ENCODE measurements at places on chromosomes 13 and 19.

DNA sequence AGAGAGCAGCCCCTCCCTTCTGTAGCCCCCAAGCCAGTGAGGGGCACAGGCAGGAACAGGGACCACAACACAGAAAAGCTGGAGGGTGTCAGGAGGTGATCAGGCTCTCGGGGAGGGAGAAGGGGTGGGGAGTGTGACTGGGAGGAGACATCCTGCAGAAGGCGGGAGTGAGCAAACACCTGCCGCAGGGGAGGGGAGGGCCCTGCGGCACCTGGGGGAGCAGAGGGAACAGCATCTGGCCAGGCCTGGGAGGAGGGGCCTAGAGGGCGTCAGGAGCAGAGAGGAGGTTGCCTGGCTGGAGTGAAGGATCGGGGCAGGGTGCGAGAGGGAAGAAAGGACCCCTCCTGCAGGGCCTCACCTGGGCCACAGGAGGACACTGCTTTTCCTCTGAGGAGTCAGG, 4.2 kb downstream of the KLK3 start:
- DNase-seq, result no peak

DNA sequence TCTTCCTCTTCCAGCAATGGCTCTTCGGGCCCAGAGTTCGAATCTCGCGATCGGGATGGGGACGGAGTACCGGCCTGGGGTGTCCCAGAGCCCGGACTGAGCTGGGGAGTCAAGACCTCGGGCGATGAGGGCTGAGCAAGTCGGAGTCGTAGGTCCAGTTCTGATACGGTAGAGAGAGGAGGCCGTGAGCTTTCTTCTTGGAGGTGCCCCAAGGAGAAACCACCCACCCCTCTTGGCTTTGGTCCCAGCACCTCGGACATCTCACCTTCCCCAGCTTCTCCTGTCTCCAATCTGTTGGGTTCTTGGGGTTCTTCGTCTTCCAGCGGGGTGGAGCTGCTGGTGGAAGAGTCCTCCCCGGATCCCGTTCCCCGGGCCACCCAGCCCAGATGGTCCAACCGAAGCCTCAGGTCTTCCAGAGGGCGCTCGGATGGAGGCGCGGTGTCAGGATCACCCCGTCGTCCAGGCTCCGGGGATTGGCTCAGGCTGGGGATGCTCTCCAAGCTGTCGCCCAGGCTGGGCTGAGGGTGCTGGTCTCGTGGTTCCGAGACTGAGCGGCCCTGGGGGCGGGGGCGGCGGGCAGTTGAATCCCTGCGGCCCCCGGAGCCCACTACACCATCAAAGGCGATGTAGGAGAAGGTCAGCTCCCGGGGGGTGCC, 2.5 kb downstream of the RTN2 start:
- no peak for DNase-seq

DNA sequence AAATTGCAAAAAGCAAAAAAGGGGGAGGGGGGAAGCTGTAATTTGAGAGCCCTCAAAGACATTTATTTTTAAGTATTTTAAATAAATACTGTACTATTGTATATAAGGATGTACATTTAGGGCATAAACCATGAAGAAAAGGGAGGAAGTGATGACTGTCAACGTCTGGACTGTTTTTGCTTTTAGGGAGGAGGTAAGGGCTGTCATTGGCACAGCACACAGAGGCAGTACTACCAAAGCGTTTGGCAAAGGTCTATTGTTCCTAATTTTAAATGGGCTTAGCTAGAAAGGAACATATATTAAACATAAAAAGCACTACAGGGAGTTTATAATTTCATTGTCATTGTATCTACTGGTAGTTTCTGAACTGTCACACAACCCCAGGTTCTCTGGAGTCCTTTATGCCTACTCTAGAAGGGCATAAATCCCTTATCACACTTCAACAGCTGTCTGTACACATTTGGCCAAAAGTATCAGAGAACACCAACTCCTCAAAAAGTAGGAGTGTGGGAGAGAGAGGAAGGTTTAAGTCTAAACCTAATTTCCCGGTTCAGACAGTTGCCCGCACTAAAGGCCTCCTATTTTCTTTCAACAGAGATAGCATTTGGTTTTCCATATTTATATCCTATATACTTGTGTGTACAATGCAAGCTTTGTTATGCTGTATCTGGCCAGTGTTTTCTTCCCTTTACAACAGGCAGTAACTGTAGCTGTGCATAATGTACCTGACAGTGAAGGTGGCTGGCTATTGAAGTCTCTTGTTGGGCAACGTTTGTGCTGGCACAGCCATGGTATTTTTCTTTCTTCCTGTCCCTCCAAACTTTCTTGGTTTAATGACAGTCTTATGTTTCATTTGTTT, 406.2 kb downstream of the KLF5 start:
- no peak for DNase-seq

- DNase-seq, result no peak
Observed at GRCh38 chr19:46294494-46294893, 2.3 kb upstream of the HIF3A start.

DNA sequence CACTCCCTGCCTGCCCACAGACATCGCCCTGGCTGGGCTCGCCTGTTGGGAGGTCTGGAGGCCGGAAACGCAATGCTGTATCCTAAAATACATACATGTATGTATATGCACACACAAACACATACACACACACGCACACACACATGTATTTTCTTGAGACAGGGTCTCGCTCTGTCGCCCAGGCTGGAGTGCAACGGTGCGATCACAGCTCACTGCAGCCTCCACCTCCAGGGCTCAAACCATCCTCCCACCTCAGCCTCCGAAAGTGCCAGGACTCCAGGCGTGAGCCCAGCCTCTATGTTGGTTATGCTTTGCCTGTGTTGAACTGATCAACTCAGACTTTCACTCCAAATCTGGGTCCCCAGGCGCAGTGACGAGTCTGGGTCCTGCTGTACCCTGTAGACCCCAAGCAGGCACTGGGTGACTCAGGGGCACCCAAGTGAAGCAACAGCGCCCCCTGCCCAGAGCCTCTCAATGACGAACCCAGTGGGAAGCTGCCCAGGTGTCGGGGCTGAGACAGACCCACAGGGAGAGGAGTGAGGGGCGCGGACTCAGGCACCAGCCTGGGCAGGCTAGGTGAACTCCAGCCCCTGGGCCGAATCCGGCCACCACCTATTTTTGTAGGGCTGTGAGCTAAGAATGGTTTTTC, 27.4 kb upstream of the CACTIN start:
- DNase-seq, result no peak

GRCh38 chr19:19185853-19186740, 5.9 kb downstream of the BORCS8 start:
- no peak for DNase-seq

- DNase-seq, result no peak
Observed at GRCh38 chr19:51903192-51903591, 1.6 kb downstream of the ZNF649 start.

Data from fibroblast of gingiva (primary cell).